ENCODE measurements at places on chromosomes 4 and X. TPM values are rescaled to one million over a fixed set of nuclear protein-coding genes. Genes with fewer than 3 reads are reported as not detected.

AMTN gene
- not detected for total RNA-seq

- H3K27me3 ChIP-seq, result no peaks in the 10 kb centered on the region
- H3K4me3 ChIP-seq, result no peak overlapping the region
- H3K36me3 ChIP-seq, result no peaks in the 10 kb centered on the region
- DNase-seq, result no peak
- no peak overlapping the region for H3K27ac ChIP-seq
Observed at GRCh38 chrX:8138252-8138651, 32.8 kb downstream of the VCX2 start.

GRCh38 chrX:151754641-151755215 lies 20.2 kb downstream of the CNGA2 start:
- no peak for DNase-seq
- H3K4me1 ChIP-seq, result no peaks in the 10 kb centered on the region
- H3K36me3 ChIP-seq, result no peaks in the 10 kb centered on the region
- H3K27me3 ChIP-seq, result peaks cover 2% of the 10 kb centered on the region
- no peak overlapping the region for H3K4me3 ChIP-seq

AFF2 gene
- total RNA-seq, result 0.68 TPM

DNA sequence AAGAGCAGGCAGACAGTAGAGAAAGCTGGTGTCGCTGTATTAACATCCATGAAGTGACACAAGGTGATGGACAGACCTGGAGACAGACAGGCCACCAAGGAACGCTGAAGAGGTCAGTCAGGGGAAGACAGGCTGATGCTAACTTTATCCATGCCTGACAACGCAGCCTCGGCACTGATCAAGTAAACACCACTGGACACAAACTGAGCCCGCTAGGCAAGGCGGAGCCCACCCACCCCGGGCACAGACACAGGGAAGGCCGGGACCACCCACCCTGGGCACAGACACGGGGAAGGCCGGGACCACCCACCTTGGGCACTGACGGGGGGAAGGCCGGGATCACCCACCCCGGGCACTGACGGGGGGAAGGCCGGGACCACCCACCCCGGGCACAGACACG lies 18.8 kb downstream of the PPP2R3B start:
- peaks cover 10% of the 10 kb centered on the region for H3K36me3 ChIP-seq
- no peak overlapping the region for H3K27ac ChIP-seq
- peaks cover 20% of the 10 kb centered on the region for H3K27me3 ChIP-seq
- no peak for DNase-seq

- H3K27me3 ChIP-seq, result no peaks in the 10 kb centered on the region
- DNase-seq, result no peak
- H3K4me3 ChIP-seq, result no peak overlapping the region
- H3K36me3 ChIP-seq, result no peaks in the 10 kb centered on the region
- H3K27ac ChIP-seq, result no peak overlapping the region
- no peaks in the 10 kb centered on the region for H3K4me1 ChIP-seq
Observed at GRCh38 chr4:186486172-186486571, 69.2 kb downstream of the MTNR1A start.

DNA sequence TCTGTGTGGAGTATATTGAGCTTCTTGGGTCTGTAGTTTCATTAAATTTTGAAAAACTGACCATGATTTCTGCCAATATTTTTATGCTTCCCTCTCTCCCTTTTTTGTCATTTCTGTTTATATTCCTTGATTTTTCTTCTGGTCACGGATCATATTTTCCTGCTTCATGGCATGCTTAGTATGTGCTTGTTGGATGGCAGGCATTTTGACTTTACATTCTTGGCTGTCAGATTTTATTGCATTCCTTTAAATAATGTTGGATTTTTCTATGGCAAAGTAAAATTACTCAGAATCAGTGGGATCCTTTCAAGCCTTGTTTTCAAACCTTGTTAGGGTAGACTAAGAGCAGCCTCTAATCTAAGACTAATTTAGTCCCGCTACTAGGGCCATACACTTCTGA lies 531.8 kb downstream of the IL15 start:
- H3K4me1 ChIP-seq, result peaks cover 2% of the 10 kb centered on the region
- H3K4me3 ChIP-seq, result no peak overlapping the region
- H3K27ac ChIP-seq, result no peak overlapping the region

FMR1NB gene
- not detected for total RNA-seq

Data from activated naive CD8-positive, alpha-beta T cell treated with anti-CD3 and anti-CD28 coated beads, Interleukin-2, amount 10 ng/mL, durations not matched to agents 7 days and 5 days (primary cell).